Progenitor cell of endocrine pancreas (in vitro differentiated cells): ENCODE measurements at places on chromosomes 16 and 17. TPM values are rescaled to one million over a fixed set of nuclear protein-coding genes. Genes with fewer than 3 reads are reported as not detected.

The TBC1D28 gene
- 0.14 and 0.16 TPM in 2 replicates for total RNA-seq

The CD300H gene
- not detected in 2 replicates for total RNA-seq

The PIMREG gene
- 13.8 and 15.4 TPM in 2 replicates for total RNA-seq

The RAB26 gene
- total RNA-seq = 20.4 and 23.3 TPM in 2 replicates

The RCVRN gene
- total RNA-seq = not detected in 2 replicates

The DRC3 gene
- 13.3 and 15.4 TPM in 2 replicates for total RNA-seq

The HASPIN gene
- 8.5 and 8.6 TPM in 2 replicates for total RNA-seq

The IRX6 gene
- not detected in 2 replicates for total RNA-seq

- DNase-seq = no peak
Observed at GRCh38 chr16:1063728-1064127, 8.8 kb upstream of the SSTR5 start.

DNA sequence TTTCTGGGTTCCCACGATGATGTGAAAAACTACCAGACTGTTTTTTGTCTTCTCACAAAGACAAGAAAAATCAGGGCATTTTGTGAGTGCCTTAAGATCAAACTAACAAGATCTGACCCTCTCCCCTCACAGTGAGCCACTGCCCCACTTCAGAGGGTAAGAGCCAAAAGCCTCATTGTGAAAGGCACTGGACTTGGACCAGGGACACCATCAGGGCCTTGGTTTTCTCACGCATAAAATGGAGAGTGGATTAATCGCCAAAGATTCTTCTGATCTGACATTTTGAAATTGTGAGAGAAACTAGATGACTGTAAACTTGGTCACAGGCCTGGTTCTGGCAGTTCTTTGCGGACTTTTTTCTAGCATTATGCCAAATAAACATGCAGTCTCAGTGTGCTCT, 21.0 kb upstream of the ENDOV start:
- no peak for DNase-seq

- DNase-seq = no peak
Observed at GRCh38 chr17:60301649-60302048, 90.3 kb downstream of the USP32 start.

DNA sequence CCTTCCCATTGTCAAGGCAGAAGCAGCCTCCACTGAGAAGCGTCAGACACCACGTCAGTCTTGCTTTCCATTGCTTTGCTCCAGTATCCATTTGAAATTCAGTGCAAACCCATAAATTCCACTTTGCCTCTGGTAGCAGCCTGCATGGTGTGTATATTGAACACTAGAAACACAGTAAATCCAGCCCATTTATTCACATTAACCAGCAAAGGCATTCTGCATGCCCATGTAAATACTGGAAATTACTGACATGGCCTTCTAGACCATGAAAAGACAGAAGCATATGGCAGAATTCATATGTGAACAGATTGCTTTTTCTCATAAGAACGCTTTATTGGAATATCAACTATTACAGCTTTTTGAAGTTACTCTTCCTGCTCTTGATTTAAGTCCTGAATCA, 595.0 kb downstream of the WWOX start:
- DNase-seq = no peak

DNA sequence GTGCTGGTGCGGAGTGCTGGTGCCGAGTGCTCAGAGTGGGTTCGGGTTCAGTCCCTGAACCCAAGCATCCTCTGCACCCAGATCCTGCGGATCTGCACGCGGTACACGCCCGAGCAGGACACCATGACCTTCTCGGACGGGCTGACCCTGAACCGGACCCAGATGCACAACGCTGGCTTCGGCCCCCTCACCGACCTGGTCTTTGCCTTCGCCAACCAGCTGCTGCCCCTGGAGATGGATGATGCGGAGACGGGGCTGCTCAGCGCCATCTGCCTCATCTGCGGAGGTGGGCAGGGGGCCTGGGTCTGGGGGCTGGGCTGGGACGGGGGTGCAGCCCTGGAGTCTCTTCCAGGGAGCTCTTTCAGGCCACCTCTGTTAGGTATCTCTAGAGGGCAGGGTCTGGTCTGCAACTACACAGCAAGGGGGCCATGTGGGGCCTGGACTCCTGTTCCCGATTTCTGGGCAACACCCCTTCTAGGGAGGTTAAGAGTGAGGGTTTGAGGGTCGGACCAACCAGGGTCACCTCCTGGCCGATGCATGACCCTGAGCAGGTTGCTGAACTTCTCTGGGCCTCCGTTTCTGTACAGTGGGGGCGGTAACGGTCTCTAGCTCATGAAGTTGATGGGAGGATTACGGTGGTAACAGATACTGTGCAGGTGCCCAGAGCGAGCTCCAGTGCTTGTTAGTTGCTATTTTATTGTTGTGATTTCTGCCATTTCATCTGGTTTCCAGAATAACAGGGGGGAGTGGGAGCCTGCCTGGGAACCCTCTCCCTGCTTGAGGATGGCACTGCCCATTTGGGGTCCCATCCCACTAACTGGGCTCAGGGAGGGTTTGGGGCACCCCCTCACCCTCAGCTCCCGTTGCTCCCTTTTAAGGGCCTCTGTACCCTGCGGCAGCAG, 10.1 kb downstream of the GJD3 start:
- no peak for DNase-seq

GRCh38 chr17:62110923-62111484, 45.9 kb upstream of the MED13 start:
- DNase-seq = no peak

- DNase-seq = no peak
Observed at GRCh38 chr16:84862804-84863480, 43.2 kb downstream of the CRISPLD2 start.

GRCh38 chr17:31677036-31677435, 182.0 kb downstream of the COPRS start:
- no peak for DNase-seq

GRCh38 chr17:76394166-76394565, 9.8 kb downstream of the SPHK1 start:
- DNase-seq = no peak

DNA sequence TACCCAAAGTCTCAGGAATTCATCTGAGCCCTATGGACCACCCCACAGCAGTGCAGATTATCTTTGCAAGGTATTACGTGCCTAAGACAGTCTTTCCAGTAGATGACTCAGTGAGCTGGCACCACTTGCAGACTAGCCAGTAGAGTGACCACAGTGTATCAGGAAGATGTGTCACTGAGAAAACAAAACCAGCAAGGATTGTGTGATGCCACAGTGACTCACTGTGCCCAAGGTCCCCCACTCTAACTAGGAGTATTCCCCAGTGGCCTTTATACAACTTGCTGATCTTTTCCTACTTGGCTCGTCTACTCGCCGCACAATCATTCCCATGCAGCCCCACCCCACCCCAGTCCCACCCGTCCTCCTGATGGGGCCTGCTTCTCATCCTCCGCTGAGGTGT, 26.8 kb upstream of the PRKCA start:
- no peak for DNase-seq

- DNase-seq = no peak
Observed at GRCh38 chr17:38888842-38889241, 19.0 kb downstream of the LASP1 start.

GRCh38 chr16:88455610-88456355, 2.7 kb downstream of the ZFPM1 start:
- no peak for DNase-seq

DNA sequence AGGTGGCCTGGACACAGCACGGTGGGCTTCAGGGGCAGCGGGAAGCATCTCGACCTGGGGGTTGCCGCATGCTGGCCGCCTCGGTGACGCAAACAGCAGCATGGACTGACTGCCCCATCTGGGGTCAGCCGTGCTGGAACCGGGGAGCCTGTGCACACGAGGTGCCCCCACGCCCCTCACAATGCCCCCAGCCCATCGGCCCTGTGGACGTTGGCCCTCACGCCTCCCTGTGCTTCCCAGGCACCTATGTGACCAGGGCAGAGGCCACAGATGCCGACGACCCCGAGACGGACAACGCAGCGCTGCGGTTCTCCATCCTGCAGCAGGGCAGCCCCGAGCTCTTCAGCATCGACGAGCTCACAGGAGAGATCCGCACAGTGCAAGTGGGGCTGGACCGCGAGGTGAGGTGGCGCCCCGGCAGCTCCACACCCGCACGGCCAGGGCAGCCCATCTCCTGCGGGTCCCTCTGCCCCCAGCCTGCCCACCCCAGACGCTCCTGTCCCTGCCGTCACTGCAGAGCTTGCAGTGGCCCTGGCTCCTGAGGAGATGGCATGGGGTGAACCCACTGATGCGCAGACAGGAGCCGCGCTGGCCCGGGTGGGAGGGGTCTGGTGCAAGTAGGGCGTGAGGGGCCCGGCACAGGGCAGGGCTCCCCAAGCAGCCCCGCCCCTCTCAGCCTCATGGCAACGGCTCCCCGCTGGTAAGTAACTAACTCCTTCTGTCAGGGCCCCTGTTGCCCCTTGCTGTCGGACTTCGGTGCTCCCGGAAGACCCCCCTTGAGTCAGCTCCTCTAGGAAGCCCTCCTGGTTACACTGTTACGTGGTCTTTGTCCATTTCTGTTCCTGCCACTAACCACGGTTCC, 13.6 kb downstream of the CDH15 start:
- no peak for DNase-seq

- DNase-seq = no peak
Observed at GRCh38 chr17:17721140-17721668, 39.9 kb downstream of the RAI1 start.
